ENCODE measurements at places on chromosomes 5 and 9.

DNA sequence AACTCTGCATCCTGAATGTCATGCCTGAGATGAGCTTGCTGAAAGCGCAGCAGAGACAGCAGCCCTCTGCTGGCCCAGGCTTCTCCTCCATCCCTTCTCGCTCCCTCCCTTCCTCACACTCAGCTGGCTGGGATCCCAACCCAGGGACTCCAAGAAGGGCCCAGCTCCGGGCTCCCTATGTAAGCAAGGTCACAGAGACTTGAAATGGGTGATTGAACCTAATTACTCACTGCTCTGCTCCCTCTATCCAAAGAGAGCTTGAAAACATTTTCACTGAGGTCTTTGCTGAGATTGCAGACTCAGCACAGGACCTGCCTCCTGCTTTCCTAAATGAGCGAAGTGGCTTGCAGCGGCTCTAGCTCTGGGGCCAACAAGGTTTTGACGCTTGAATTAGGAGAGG lies 42.8 kb downstream of the RAPGEF1 start:
- no peak for DNase-seq

DNA sequence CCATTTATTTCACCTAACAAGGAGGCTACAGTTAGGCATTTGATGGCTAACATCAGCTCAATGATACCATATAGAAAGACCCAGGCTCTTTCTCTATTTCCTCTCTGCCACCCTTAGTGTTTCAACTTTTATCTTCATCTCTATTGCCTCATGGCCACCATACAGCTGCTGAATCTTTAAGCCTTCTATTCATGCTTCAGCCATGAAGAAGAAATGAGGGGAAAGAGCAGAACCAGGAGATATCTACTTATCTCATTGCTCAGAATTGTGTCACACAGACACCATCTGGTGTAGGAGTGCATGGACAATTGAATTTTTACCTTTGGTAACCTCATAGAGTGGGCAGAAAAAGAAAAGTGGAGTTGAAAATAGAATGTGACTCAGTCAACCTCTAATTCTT lies 6.7 kb downstream of the GAPT start:
- DNase-seq: no peak

DNA sequence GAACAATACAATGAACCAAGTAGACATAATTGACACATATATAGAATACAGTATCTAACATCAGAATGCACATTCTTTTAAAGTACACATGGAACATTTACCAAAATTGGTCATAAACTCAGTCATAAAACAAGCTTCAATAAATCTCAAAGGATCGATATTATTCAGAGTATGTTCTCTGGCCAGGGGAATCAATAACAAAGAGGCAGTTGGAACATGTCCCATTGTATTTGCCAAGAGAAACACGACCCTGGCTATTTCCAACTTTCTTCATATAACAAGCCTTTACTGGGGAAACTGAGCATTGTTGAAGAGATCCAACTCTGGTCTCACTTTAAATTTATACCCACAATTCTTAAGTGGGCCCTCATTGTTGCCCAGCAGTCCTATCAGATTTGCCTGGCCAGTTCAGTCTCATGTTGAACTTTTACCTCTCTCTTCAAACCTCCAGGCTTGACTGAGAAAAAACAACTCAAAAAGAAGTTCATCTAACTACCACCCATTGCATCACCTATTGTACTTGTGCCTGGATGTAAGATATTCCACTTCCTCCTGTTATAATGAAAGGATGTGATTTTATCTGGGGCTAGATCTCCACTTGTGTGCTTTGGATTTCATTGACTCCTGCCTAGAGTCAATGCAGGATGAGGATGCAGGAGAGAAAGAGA lies 162.5 kb downstream of the HSPA4 start:
- no peak for DNase-seq

DNA sequence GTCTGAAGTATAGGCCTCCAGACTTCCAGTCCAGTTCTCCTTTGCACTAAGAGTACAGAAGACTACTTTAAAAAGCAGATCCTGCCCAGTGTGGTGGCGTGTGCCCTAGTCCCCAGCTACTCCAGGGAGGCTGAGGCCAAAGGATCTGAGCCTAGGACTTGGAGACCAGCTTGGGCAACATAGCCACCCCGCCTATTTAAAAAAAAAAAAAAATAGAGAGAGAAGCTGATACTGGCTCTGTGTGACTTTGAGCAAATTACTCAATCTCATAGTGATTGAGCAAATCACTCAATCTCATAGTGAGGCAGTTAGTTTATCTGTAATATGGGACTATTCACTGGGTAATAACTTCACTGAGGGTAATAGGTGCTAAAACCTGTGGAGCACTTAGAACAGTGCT lies 43.6 kb upstream of the KDM4C start:
- DNase-seq: no peak

DNA sequence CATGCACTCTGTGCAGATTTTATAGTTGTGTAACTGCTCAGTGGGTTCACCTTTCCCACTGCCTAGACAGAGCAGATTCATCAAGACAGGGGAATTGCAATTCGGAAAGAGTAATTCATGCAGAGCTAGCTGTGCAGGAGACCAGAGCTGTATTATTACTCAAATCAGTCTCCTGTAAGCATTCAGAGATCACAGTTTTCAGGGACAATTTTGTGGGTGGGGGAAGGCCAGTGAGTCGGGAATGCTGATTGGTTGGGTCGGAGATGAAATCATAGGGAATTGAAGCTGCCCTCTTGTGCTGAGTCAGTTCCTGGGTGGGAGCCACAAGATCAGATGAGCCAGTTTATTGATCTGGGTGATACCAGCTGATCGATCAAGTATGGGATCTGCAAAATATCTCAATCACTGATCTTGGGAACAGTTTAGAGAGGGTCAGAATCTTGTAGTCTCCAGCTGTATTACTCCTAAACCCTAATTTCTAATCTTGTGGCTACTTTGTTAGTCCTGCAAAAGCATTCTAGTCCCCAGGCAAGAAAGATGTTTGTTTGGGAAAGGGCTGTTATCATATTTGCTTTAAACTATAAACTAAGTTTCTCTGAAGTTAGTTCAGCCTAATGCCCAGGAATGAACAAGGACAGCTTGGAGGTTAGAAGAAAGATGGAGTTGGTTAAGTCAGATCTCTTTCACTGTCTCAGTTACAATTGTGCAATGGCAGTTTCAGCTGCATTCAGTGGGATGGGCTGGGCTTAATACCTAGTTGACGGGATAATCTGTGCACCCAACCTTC lies 12.7 kb upstream of the SVEP1 start:
- no peak for DNase-seq

- no peak for DNase-seq
Measured at GRCh38 chr5:116939641-116940040, 365.0 kb upstream of the SEMA6A start.

All from NCI-H345 (cell line).